Cortex of kidney (tissue), 1 donor: ENCODE measurements at places on chromosomes 7 and 10.

DNA sequence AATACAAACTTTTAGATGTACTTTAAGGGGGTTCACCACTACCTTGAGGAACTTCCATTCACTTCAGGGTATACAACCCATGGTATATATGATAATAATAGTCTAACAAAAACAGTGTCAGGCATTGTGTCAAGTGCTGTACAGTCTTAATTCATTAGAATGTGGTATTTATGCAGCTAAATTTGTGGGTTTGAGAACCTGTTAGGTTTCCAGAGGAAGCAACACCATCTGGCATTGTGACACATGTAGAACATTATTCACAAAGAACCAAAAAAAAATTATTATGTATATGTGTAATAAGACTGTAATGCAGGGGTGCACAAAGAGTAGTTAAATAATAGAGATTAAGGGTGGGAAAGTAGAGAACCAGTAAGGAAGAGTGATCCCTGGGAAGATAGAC lies 26.3 kb downstream of the TMEM60 start:
- DNase-seq: no peak

- DNase-seq: no peak
These were observed 284.8 kb downstream of the C7orf25 start for GRCh38 chr7:42627101-42627500.

GRCh38 chr10:117647306-117647705 lies 104.8 kb downstream of the EMX2 start:
- no peak for DNase-seq

GRCh38 chr7:140209866-140210609 lies 33.3 kb upstream of the KDM7A start:
- no peak for DNase-seq

DNA sequence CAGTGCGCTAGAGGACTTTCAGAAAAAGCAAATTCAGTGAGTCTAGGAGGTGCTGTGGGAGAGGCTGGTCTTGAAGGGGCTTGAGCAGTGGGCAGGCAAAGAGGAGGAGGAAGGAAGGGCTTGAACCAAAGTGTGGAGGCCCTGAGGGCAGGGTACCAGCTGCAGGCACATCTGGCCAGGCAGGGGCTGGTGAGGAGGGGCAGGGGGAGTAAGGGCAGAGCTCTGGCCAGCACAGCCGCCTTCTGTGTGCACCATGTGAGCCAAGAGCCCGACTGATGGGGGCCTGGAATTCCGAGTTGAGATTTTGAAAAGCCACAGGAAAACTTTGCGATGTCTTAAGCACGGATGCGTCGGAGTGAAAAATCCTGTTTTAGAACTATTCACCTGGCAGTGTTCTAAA lies 74.5 kb downstream of the PRPF18 start:
- no peak for DNase-seq

DNA sequence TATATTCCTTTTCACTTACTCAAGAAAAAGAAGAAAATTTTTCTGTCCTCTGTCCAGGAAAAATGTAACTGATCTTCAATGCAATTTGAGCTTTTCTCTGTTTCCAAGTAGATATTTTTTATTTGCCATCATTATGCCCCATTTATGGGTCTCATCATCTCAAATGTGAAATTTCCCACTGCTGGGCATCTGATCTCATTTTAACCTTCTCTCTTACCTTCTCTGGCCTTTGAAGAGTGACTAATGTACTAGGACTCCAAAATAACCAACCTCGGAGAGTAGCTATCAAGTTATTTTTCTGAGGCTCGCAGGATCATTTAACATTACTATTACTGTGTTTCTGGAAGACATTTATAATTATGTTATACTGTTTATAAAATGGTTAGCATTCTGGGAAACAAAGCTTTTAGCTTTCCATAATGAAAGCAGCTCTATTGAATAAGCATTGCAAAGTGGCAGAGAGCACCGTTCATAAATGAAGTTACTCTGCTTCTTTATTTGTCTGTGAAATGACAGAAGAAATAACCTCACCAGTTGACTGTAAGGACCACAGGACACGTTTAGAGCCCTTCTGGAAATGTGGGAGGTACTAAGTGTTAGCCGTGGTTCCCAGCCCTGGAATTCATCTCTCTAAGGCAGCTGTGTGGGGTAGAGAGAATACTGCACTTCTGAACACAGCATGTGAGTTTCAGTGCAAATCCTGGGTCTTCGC lies 33.3 kb upstream of the NMT2 start:
- DNase-seq: no peak

DNA sequence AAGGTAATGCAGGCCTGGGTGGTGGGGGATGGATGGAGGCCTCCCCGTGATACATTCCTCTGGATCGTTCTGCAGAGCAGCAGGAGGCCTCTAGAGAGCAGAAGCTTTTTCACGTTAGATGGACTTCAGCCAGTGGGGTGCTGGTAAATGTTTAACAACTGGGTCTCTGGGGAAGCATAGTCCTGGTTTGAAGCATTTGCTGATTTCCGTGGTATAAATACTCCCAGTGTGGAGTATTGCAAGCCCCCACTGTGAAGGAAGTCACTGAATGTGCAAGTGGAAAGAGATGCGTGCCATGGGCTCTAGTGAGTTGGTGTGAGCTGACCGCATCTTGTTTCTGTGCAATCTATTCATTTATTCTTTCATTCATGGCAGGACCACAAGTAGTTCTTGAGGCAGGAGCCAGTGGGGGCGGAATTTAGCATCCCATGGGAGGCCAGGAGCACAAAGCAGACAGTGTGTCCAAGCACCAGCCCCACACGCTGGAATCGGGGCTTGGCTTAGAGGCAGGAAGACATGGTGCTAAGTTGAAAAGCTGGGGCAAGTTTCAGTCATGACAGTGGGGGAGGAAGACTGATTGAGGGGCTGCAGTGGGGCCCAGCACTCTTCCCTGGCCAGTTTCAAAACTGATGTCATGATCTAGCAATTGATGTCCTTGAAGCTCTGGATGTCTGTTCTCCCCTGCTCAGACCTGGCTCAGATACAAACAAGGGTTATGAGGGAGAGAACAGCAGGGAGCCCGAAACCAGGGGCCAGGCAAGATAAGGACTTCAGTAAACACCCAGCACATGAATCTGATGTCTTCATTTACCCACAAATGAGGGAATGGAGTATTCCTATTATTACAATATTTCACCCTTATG lies 280.9 kb upstream of the LYZL1 start:
- DNase-seq: no peak

GRCh38 chr7:3243680-3244079 lies 57.4 kb upstream of the SDK1 start:
- no peak for DNase-seq

DNA sequence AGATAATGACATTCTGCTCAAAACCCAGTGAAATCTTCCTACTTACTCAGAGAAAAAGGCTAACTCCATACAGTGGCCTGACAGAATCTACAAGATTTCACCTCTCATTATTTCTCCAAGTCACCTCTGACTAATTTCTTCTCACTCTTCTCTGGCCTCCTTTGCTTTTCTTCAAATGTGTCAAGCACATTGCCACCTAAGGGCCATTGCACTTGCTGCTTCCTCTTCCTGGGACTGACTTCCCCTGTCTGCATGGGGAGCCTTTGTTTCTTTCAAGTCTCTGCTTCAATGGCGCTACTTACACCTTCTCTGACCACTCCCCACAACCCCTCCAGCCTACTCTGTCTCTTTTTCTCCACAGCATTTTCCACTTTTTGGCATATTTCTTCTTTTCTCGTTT lies 36.0 kb downstream of the PRTFDC1 start:
- DNase-seq: no peak

- DNase-seq: no peak
These were observed 576.3 kb downstream of the LRMDA start for GRCh38 chr10:76007667-76008181.

- DNase-seq: no peak
These were observed 331.8 kb downstream of the NRG3 start for GRCh38 chr10:82206831-82207230.

GRCh38 chr10:78319371-78319770 lies 285.7 kb downstream of the RPS24 start:
- DNase-seq: no peak

DNA sequence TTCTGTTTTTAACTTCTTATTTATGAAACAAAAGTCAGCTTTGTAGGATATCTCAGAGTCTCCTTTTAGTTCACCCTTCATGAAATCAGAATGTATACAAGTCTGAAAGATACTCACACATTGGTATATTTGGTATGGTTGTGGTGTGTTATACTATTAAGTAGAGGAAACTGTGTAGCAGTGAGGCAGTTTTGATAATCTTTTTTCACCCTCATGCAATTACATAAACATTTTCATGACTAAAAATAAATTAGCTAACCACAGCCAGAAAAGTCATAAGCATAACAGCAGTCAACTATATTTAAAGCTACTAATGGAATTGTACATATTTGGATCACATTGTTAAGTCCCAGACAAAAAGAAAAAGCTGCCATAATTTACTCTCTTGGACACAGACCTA lies 62.1 kb downstream of the FAM185A start:
- DNase-seq: no peak

DNA sequence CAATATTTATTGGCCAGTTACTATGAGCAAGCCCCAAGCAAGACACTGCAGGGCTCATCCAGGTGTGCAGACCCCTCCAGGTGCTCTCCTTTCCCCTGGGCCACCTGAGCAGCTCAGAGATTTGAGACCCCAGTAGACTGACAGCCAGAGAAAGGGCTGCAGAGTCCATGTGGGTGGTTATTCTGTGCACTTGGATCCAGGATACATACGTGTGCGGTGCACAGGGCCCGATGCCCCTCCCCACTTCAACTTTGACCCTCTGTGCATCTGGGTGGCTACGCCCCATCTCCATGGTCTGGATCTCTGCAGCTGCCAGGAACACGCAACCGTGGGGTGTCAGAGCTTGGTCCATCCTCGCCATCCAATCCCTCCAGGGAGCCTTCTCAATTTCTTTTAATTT lies 72.9 kb downstream of the MKI67 start:
- no peak for DNase-seq

- no peak for DNase-seq
These were observed 155.1 kb downstream of the OR13A1 start for GRCh38 chr10:45160271-45160670.

GRCh38 chr10:69878951-69879350 lies 77.2 kb downstream of the COL13A1 start:
- DNase-seq: no peak
